ENCODE measurements at places on chromosomes 4 and X.

GRCh38 chr4:42371305-42372252, 25.7 kb upstream of the SHISA3 start:
- no peak for DNase-seq

GRCh38 chr4:133130171-133130570, 18.9 kb upstream of the PCDH10 start:
- no peak for DNase-seq

DNA sequence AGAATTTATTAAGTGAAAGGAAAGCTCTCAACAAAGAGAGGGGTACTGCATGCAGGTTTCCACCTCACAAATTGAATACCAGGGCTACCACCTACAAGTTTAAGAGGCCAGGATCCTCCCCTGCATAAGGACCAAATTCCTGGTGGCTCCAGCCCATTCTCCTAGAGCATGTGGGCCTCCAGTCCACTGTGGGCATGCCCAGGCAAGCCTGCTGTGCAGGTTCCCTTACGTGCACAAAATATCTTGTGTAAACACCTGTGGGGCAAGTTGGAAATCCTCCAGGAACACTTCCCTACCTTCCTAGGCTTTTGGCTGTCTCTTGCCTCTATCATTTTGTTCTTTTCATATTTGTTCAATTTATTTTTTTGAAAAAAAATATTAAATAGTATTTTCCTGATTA, 724.3 kb downstream of the ARAP2 start:
- DNase-seq, result no peak

DNA sequence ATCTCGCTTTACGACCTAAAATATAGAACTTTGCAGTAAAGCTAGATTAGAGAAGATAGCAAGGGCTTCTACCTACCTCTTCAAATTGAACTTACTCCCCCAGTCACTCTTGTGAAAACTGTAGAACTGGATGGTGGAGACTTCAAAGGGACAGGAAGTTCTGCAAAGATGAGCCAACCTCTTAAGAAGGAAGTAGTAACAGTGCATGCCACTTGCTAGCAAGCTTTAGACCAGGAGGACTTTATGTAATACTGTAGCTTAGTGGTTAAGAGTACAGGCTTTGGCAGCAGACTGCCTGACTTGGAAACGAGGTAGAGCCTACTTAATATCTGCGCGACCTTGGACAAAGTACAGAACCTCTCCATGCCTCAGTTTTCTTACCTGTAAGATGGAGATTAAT, 27.5 kb upstream of the VBP1 start:
- no peak for DNase-seq

GRCh38 chrX:30992381-30992904, 79.4 kb downstream of the FTHL17 start:
- no peak for DNase-seq

GRCh38 chrX:16435399-16435986, 214.5 kb upstream of the S100G start:
- no peak for DNase-seq

GRCh38 chr4:5889002-5889696, 3.7 kb downstream of the CRMP1 start:
- DNase-seq, result no peak

DNA sequence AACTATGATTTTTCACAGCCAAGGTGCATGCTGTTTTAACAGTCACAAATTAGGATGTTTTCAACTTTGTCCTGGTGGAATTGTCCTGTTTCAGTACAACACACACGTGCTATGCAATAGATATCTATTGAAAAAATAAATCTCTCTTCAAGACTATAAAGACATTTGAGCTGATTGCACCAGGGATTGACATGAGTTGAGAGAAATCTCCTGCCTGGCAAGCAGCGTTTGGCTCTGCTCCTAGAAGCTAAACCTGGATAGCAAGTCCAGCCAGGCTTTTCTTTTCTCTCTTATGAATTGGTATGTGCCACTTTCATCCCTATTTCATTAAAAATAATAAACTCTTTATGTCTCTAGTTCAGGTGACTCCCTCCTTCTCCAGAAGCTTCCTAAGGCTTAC, 16.6 kb upstream of the NPNT start:
- no peak for DNase-seq

DNA sequence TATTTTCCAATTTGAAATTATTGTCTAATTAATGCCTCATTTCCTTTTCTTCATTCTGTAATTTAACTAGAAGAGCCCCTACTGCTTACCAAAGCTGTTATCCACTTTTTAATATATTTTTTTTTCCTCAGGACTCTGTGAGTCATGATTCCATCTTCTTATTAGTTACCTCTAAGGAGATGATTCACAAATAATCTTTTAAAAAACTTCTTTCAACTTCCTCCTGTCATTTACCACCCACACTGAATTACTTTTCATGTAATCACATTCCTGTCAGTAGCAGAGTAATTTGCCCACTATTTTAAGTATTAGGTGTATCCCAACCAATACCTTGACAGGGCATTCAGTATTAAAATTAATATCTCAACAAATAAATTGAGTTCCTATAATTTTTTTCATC, 470.9 kb upstream of the ADGRL3 start:
- DNase-seq, result no peak

DNA sequence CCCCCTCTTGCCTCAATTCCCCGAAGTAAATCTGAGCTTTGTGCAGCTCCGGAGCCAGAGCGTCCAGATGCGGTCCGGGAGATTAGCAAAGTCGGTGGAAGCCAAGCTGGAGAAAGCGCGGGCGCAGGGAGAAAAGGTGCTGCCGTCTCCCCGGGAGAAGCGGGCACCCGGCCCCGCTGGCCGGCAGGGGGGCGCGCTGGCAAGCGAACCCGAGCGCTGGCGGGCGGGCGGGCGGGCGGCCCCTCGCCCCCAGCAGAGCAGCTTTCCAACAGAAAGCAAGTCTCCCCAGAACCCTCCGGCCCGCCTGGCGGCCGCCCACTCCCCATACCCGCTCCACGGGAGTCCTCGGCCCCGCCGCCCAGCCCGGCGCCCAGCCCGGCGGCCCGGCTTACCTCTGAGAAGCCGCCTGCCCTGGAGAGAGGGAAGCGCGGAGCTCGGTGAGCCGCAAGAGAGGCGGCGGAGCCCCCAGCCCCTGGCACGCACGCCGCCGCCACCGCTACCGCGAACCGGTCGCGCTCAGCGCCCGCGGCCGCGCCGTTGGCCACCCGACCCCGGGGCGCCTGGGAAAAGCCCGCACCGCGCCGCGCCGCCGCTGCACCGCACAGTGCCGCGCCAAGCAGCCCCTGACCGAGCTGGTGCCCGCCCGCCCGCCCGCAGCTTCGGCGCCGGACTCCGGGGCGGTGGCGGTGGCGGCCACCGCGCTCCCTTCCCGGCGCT, 529 bp upstream of the CITED1 start:
- DNase-seq, result no peak

- DNase-seq, result no peak
Observed at GRCh38 chr4:155907556-155907955, 4.1 kb downstream of the TDO2 start.

DNA sequence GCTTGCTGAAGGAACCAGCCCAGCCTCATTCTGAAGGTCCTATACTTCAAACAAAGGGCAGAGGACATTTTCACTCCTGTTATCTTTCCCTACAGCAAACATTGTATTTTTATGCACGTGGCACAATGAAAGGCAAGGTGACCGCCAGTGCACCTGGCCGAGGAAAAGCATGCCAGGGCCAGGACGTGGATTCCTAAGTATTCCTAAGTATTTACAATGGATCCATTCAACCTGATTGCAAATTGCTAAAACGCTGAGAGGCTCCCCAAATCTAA, 127.9 kb upstream of the FTHL17 start:
- DNase-seq, result no peak

DNA sequence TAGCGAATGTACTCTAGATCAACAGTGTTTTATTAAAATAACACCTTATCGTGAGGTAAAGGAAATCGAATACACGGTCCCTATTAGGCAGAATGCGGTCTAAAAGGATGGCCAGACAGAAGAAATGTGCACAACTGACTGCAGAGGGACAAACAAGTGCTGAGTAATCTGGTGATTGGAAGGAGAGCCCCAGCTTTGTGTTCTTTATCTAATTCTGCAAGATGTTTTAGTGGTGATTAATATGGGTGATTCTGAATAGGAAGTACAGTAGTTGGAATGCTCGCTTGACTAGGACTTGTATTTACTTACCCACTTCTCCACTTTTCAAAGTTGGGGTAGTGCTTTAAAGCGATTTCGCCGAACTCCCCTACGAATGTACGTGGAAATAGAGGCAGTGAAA, 1.2 kb downstream of the WDR44 start:
- no peak for DNase-seq

DNA sequence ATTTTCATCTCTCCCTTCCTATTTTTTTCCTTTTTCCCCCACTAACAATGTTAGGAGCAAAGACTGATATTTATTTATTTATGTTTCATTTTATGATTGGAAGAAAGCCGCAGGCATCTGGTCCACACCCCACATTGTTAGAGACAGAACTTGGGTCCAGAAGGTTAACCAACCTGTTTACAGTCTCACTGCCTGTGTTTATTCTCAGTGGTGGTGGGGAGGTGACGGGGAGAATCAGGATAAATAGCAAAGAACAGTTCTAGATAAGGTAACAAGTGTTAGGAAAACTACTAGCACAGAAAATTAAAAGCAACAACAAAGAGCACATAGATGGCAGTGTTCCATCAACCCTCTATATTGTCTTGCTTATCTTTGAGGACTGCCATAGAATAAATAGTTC, 301.7 kb upstream of the DIPK2B start:
- DNase-seq, result no peak

- DNase-seq, result no peak
Observed at GRCh38 chr4:108355186-108355901, 186.6 kb upstream of the LEF1 start.

DNA sequence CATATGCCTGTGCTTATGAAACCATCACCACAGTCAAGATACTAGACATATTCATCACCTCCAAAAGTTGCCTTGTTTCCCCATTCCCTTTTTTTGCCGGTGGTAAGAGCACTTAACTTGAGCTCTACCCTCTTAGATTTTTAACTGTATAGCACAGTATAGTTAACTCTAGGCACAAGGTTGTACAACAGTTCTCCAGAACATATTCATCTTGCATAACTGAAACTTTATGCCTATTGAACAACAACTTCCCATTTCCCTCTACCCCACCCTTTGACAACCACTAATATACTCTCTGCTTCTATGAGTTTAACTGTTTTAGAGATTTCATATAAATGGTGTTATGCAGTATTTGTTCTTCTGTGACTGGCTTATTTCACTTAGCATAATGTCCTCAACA, 119.3 kb downstream of the ASB9 start:
- DNase-seq, result no peak

- no peak for DNase-seq
Observed at GRCh38 chr4:102725229-102725628, 35.5 kb downstream of the MANBA start.

GRCh38 chr4:99091216-99091575, 2.6 kb upstream of the ADH5 start:
- no peak for DNase-seq

GRCh38 chr4:80045786-80046185, 27.2 kb downstream of the ANTXR2 start:
- no peak for DNase-seq

DNA sequence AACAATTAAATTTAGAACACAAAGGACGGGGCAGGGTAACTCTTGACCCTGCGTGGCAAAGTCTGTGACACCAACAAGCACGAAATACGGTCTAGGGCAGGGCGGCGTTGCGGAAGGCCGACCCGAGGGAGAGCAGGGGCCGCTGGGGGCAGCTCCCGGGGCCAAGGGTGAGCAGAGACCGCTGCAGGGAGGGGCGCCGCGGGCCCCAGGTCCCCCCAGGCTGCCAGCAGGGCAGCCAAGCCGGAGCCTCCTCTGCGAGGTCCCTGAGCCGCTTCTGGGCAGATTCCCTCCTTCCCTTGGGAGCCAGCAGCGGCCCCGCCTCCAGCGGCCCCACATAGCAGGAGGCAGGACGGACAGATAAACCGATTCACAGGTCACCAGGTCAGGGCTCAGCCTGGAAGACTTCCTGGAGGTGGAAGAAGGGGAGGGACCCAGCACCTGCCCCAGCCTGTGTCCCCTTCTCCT, 90.2 kb downstream of the FAM53A start:
- DNase-seq, result peak; percentile 28

DNA sequence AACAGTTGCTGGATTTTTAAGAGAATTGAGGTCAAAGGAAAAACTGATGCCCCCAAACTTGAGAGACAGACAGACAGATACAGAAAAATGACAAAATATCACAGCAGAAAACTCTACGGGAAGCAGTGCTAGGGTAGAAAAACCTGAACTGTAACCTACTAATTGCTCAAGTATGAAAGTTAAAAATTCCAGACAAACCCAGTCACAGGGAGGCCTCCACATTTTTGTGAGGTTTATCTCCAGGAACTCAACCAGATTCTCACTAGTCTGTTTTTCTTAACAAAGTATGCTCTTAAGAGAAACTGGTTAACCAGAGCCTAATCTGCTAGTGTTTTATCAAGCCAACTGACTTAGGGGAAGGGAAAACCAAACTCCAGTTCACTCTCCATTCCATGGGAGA, 19.9 kb upstream of the PPP3CA start:
- DNase-seq, result no peak

Data from left hindlimb (tissue), 1 donor.